Fibroblast of skin of abdomen (primary cell): ENCODE measurements at places on chromosomes 3 and 15.

- DNase-seq: no peak
Measured at GRCh38 chr3:54357301-54357700, 234.9 kb downstream of the CACNA2D3 start.

- peak; percentile 37 for DNase-seq
Measured at GRCh38 chr3:21654241-21654640, 96.8 kb downstream of the ZNF385D start.

GRCh38 chr3:54222316-54222715 is 100.0 kb downstream of the CACNA2D3 start:
- DNase-seq: no peak

DNA sequence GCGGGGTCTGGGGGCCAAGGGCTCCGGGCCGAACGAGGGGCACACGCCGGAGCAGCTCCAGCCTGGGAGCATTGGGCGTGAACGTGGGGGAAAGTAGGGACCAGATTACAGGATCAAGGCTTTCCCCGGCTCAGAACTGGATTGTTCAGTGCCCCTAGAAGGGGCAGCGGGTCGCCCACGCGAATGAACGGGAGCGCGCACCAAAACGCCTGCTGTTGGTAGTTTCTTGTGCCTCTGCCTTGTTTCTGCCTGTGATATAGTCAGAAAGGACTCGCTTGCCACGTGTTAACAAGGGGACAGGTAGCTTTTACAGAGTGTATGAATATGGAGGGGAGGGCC is 1.1 kb downstream of the CASR start:
- no peak for DNase-seq

GRCh38 chr3:123664753-123665152 is 79.9 kb upstream of the HACD2 start:
- DNase-seq: peak; percentile 85

GRCh38 chr3:178810181-178810580 is 261.4 kb downstream of the ZMAT3 start:
- no peak for DNase-seq

GRCh38 chr3:40451551-40451950 is 5.6 kb upstream of the RPL14 start:
- DNase-seq: no peak

DNA sequence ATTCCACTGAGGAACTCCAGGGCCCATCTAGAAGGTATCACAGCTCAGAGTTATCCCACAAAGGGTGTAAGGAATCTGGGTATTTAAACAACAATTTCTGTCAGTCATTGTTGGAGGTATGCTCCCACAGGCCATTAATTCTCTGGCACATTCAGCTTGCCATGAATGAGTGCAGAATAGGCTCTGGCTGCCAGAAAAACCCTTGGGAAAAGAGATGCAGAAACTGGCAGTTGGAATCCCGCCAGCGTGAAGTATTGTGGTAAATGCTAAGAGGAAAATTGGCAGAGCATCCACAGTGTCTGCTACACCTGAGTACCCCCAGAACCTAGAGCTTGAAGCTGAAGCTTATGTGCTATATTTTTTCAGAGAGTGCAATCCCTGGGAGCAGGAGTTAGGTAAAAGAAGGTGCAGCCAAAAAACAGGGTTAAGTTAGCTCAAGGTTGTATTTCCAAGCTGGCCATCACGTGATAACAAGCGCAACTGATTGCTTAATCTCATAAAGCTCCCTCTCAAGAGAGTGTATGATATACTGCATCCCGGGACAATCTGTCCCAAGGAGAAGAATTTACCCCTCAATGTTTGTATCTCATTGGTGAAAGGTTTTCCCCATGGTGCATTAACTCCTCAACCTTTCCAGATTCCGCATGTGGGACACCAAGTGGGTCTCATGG is 94.2 kb upstream of the ACP3 start:
- no peak for DNase-seq
